M059J (cell line): ENCODE measurements at places on chromosomes 4 and X.

GRCh38 chrX:109958266-109958665, 44.6 kb upstream of the TMEM164 start:
- no peak for DNase-seq

GRCh38 chr4:16439768-16440167, 213.5 kb upstream of the TAPT1 start:
- no peak for DNase-seq

- DNase-seq: no peak
Measured at GRCh38 chr4:63583007-63583406, 826.2 kb downstream of the TECRL start.

DNA sequence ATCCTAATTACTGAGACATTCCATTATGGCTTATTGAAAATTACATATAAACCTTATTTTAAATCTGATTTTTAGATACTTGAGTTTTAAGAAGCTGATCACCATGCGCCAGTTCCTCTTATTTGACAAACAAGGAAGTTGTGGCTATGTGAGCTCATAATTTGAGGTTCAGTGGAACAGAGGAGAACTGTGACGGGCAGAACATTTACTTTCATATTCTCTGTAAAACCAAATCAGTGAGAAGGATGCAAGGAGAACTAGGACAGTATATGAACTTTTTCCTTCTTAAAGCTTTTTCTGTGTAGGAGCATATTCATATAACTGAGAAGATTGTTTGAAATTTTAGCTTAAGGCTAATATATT, 25.3 kb downstream of the STIM2 start:
- DNase-seq: no peak
